MM.1S (cell line): ENCODE measurements at places on chromosomes 5 and 9.

DNA sequence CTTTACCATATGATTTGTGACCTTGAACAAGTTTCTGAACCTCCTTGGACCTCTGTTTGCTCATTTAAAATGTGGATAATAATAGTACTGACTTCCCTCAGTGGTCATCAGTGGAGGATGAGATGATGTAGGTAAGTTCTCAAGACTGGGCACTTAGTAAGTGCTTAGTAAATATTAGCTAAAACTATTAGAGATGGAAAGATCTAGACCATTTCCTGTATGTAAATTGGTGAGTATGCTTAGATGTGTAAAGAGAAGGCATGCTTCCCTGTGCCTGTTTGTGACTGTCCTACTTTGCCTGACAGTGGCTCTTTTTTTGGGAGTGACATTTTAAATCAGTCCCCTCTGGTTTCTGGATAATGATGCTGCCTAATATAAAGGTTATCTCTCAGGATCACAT lies 288.1 kb downstream of the GABRB2 start:
- DNase-seq = no peak

- DNase-seq = no peak
These were observed 144.1 kb downstream of the PLPPR1 start for GRCh38 chr9:101172616-101173015.

DNA sequence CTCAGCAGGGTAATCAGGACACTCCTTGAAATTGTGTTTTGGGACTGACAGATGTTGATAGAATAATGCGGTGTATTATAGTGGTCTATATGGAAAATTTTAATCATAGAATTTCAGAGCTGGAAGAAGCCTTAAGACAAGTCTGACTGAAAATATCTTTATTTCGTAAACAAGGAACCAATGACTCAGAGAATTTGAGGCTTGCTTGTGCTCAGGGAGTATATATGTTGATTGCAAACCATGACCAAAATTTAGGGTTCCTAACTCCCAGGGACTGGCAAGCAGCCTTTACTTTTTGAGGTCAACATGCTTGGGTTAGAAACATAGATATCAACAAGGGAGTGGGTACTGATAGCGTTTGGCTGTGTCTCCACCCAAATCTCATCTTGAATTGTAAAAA lies 287.2 kb downstream of the CD180 start:
- no peak for DNase-seq

- DNase-seq = no peak
These were observed 157.3 kb downstream of the DAB2IP start for GRCh38 chr9:121808781-121809180.

DNA sequence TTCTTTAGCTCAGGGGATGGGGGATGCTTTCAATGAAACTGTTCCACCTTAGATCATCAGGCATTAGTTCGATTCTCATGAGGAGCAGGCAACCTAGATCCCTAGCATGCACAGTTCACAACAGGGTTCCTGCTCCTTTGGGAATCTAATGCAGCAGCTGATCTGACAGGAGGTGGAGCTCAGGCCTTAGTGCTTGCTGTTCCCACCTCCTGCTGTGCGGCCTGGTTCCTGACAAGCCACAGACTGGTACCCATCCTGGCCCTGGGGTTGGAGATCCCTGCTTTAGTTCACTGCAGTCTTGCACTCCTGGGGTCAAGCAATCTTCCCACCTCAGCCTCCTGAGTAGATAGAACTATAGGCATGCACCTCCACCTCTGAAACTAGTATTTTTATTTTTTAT lies 1369.8 kb upstream of the NUDT12 start:
- DNase-seq = no peak

GRCh38 chr5:109141222-109142200 lies 268.3 kb downstream of the PJA2 start:
- DNase-seq = no peak

DNA sequence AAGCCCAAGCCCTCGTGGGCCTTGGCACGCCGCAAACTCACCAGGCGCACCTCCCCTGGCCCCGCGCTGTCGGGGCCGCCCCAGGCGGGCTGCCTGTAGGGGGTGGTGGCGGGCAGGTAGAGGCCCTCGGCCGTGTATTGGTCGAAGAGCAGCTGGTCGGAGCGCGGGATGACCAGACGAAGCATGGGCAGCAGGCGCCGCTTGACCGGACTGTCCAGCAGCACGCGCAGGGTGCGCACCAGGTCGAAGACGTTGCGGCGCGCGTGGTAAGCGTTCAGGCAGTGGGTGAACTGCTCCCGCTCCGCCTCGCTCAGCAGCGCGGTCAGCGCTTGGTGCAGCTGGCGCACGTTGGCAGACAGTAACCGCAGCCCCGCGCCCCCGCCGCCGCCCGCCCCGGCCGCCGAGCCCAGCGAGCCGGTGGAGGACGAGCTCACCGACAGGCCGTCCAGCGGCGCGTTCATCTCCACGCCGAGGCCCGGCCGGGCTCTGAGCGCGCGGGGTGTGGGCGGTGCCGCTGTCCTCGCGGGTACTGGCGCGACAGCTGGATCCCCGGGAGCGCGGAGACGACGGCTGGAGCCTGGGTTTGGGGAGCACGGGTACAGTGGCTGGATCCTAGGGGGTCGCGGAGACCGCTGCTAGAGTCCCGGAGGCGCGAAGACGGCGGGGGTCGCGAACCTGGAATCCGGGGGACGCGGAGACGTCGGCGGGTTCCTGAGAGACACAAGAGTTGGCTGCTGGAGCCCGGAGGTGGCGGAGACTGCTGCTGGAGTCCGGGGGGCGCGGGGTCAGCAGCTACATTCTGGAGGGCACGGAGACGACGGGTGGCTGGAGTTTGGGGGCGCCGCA lies 709 bp downstream of the WHRN start:
- DNase-seq = peak; percentile 59

GRCh38 chr5:140576776-140577201 lies 12.2 kb downstream of the SLC35A4 start:
- no peak for DNase-seq

DNA sequence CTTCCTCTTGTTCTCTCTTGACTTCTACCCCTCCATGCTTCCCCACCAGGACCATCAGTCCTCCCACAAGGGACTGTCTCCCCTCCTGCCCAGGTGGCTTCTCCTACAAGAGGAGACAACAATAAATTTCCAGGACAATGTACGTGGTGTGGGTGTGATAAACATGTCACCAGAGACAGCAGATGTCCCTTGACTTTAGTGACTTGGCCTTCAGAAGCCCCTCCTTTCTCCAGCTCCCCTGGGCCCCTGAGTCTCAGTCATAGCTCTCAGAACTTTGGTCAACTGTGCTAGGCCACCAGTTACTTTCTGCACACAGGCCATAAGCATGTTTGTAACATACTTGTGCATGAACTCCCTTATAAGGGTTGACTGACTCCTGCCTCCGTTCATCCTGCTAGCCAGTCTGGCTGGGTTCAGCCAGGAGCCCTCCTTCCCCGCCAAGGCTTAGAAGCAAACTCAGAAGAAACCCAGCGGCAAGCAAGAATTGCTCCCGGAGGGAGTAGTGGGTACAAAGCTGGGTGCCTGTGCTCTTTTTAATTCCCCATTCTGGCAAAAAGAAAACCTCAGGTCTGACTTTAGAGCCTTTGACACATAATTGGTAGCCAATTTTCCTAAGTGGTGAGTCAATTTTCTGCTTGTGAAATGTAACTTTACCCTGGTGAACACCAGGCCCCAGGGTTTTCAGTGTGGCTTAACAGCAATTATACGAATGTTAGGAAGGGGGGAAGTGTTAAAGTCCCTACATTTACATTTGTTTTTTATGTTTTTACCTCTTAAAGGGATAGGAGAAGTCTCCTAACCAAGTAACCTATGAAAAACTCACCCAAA lies 49.2 kb downstream of the EBF1 start:
- no peak for DNase-seq

DNA sequence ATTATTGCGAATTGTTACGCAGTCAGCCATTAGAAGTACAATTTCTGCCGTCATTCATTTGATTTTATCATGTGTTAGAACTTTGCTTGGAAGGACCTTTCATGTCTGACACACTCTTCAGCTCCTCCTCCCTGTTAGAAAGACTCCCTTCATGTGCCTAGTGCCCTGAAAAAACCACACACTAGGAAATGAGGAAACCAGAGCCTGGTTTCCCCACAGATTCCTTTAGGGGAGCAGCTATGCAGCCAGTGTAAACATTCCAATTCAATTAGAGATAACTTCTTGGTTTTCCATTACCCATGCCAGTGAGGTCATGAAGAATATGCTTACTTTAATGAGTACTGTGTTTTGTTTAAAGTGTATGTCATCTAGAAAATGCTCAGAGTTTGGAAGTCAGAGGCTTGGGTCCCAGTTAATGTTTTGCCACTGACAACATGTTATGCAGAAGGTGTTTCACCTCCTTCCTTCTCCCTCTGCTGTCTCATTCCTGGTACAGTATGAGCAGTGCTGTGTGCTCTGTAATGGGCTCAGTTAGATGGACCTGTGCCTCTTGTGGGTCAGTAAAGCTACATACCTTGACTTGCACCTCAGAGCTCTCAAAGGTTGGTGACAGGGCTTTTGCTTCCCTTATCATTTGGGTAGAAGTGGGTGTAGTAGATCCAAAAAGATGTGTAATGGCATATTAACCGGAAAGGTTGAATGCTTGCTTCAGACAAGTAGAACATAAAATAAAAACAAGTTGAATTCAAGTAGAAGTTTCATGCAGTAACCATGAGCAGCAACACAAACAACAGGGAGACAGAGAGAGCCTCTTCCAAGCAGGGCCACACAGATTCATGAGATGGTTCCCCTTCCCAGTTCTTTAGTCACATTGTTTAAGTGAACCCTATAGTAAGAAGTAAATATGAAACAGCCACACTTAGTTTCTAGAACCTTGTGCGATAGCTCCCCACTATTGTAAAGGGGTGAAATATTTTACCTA lies 52.6 kb upstream of the TNFAIP8 start:
- DNase-seq = no peak

DNA sequence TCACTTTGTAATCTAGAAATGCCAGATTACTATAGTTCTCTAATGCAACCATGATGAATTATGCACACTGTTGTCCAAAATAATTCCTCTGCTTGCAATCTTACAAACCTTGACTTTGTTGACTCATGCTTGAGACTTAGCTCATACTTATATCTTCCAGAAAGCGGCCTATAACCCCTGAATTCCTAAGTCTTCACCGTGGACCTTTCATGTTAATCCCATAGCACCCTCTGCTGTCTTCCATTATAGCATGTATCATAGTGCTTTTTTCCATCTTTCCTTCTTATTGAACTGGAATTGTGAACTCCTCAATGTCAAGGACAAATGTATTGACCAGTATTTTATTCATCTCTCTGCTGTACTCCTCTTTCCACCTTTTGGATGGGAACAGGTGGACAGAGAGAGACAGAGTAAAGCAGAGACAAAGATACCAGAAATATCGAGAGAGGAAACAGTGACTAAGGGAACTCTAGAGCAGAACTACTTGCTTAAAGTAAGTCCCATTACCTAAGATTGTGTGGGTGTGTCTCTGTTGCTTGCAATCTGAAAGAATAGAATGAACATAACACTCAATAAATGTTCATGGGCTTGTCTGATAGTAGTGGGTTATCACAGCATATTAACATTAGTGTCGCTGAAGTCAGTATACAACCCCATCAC lies 110.0 kb downstream of the LURAP1L start:
- DNase-seq = no peak

DNA sequence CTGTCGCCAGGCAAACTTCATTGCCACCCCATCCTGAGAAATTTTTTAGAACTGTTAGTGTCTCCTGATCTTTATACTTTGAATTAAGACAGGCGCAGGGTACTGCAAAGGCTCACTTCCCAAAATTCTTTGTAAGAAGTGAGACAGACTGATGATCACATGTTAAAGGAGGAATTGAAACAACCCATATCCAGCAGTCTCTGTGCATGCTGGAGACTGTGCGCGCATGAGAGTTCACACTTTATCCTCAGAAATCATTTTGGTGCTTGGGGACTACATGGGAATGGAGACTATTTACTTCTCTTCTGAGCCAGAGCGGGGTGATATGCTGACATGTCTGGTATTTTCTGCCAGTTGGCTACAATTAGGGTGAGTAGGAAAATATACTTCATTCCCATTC lies 91.2 kb downstream of the ZNF474 start:
- no peak for DNase-seq

DNA sequence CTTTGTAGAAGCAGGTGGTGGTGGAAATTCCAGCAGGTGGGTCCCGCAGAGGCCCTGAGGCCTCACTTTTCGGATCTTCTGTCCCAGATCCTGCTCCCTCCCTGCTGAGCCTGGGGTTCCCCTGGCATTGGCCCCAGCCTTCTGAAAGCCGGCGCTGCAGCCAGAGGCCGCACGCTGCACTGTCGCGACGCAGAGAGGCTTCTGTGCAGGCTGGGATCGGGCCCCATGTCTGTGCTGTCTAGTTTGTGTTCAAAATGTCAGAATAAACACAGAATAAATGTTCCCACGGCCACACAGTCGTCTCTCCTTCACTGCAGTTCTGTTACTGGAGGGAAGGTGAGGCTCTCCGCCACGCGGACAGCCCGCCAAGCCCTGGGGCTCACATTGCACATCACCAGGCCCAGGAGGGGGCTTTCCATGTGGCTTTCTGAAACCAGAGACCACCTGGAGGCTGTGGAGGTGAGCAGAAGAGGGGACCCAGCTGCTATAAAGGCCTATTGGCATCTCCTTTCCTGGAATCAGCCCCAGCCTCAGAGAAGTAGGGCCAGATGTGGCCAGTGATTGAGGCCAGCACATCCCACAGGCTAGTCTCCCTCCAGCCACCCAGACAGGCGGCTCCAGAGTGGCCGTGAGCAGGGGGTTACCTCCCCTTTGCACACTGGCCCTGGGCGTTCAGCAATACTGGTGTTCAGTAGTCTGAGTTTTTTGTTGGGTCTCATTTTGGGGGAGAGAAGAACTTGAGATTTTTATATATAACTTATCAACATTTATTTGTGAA lies 46.5 kb downstream of the USP20 start:
- DNase-seq = no peak

DNA sequence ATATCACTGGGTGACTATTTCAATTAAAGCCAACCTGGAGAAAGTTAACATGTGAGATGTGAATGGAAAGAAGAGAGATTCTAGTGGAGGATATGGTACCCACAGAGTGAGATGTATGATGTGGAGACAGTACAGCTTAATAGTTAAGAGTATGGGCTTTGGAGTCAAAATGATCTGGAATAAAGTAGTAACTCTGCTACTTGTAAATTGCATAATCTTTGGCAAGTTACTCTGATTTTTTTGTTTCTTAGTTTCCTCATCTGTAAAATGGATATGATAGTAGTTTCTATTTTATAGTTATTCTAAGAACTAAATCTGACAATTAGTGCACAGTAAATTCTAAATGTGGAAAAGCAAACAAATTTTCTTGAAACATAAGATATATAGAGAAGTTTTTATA lies 79.2 kb downstream of the ISOC1 start:
- DNase-seq = no peak

DNA sequence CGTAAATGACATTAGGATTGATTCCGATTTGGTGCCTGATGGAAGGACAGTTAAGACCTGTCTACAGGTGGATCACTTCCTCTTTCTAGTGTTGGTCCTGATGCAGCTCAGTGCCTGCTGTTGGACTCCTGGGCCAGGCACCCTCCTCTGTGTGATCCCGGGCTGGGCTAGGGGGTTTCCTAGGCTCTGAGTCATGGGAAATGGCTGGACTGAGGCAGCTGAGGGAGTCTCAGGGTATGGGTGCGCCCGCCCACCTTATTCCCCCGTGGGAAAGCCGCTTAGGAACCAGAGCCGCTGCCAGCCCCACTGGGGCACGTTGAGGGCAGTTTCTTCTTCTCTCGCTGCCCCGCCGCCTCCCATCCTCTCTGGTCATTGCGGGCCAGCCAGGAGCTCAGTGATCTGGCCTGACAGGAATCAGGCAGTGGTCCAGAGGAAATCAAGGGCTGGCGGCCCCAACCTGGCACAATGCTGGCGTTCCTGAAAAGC lies 12.9 kb downstream of the TCF7 start:
- DNase-seq = no peak
